ENCODE measurements at places on chromosomes 11 and 22. TPM values are rescaled to one million over a fixed set of nuclear protein-coding genes. Genes with fewer than 3 reads are reported as not detected.

GRCh38 chr22:29055192-29055830, 6.3 kb downstream of the C22orf31 start:
- no peak for DNase-seq

BIK gene
- 0.50 TPM for total RNA-seq

GRCh38 chr11:16194566-16194965, 161.8 kb downstream of the SOX6 start:
- peak; percentile 9 for DNase-seq

DNA sequence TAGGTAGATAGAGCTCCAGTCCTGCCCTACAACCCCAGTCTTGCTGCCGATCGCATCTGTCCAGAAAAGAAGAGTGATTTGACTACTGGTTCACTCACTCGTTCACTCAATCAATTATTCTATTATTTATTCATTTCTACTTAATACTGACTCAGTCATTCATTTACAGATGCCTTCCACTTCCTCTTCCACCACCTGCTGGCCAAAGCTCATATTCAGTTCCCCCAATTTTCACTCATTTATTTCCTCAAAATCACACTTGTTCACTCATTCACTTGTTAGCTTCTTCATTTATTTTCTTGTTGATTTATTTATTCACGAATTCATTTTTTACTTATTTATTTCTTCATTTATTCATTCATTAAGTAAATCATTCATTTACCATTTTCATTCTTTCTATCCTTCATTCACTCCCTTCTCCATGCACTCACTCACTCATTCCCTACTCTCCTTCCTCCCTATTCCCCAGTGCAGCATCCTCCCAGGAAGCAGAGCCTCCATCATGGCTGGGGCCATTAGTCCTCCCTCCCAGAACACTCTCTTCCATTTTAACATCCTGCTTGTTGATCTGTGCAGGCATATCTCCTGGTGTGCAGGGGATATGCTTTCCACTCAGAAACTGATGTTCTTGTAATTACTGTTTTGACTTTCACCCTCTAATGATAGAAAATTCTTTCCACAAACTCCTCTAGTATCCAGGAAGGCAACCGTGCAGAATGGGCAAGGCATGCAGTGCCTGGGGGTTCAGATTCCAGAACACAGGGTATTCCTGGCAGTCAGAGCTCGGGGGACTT, 281.0 kb downstream of the TENM4 start:
- DNase-seq: no peak

DNA sequence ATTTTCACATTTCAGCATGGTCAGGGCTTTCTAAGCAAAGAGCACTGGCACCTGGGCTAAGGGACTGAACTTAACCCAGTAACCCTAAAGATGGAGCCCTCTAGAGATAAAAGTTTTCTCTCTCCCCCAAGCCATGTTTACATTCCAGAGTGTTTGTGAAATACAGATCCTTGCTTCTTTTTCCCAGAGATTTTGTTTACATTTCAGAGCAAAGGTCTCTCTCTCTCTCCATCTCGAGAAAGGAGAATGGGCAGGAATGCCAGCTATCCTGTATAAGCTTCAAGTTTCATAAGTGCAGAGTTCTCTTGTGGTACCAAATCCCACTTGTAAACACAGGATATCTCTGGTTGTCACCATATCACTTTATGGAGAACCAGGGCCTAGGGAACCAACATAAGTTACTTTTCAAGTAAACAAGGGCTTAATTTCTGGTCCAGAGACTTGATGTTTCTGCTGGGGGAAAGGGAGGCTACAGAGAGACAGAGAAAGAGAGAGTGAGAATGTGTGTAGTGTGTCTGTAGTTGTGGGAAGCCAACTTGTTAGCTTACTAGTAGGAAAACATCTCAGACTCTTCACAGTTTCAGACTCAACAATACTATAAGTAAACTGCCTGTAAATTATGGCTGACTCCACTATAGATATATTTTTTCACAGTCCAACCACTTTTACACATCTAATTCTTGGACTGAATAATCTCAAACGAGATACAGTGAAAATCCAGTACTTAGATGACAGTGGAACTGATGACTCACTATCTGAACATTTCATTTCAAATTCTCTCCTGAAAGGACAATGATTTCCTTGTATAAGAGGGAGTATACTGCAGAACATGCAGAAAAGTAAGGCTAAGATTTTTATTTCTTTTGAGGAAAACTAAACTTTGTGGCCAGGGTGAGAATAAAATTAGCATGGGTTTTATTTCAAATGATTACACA, 76.2 kb downstream of the ARHGAP32 start:
- peak; percentile 81 for DNase-seq

DNA sequence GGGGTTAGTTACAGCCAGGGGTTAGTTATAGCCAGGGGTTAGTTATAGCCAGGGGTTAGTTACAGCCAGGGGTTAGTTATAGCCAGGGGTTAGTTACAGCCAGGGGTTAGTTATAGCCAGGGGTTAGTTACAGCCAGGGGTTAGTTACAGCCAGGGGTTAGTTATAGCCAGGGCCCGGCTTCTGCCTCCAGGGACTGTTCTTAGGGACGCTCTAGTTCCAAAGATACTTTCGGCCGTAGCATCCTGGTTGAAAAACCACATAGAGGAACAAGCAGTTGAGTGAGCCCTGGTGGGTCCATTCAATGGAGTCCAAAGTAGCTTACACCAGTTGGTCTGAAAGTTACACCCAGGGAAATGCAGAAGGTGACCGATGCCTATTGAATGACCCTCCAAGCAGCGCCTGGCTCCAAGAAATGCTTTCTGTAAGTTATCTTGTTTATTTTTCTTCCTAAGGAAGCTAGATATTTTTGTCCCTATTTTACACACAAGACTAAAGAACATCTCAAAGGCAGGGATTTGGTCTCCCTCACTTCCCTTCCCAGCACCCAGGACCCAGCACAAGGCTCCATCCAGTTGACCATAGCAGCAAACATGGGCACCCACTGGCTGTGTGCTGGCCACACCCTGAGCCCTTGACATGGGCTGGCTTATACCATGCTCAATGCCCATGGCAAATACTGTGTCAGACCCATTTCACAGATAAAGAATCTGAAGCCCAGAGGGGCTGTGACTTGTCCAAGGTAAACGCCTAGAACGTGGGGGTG, 49.7 kb upstream of the SHISAL1 start:
- no peak for DNase-seq

- no peak for DNase-seq
Observed at GRCh38 chr22:25030636-25031035, 78.1 kb downstream of the KIAA1671 start.

- peak; percentile 33 for DNase-seq
Observed at GRCh38 chr22:32745251-32745995, 56.1 kb upstream of the TIMP3 start.

DNA sequence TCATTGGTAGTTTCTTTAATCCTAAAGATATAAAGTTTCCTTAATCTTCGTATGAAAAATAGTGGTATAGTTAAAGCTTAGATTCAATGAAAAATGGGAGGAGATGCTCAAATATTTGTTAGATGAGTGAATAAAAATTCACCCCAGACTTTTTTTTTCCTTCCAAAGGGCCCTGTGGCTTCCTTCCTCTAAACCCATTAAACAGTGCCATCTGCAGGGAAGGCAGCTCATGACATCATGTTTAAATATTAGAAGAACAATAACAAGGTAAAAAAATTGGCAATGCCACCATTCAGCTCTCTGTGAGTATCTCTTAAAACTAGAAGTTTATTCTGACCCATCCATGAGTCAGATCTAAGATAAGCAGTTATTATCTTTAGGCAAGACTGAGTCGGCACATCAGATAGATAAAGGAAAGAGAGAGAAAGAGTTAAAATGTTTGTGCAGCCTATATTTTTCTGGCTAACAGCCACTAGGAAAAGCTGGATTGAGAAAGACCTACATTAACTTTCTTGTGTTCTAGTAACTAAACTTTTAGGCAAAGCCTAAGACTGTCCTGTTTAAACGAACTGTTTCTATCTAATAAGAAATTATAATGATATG, 19.1 kb upstream of the OOSP1 start:
- DNase-seq: peak; percentile 63

NOX4 gene
- total RNA-seq: 16.6 TPM

- no peak for DNase-seq
Observed at GRCh38 chr11:26997378-26997777, 3.5 kb downstream of the FIBIN start.

GGT1 gene
- 3.7 TPM for total RNA-seq

GRCh38 chr22:36808721-36809344, 8.0 kb downstream of the PVALB start:
- no peak for DNase-seq

UPK3A gene
- not detected for total RNA-seq

DNA sequence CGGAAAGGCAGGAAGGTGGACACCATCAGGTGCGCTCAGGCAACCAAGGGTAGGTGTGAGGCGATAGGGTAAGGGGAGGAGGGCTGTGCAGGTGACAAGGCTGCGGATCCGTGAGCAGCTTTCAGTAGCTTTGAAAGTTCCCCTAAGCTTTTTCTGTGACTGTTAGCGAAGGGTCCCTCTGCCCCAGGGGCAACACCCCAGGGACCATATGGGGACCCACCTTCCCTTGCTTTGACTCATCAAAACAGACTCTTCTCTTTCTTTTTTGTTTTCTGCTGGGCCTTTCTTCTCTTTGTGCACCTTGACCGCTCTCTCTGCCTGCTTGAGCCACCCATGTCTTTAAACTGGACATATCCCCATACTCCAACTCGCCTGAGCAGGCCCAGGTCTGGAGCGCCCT, 136.9 kb downstream of the FEZ1 start:
- DNase-seq: no peak

SYT13 gene
- 0.03 TPM for total RNA-seq

DNA sequence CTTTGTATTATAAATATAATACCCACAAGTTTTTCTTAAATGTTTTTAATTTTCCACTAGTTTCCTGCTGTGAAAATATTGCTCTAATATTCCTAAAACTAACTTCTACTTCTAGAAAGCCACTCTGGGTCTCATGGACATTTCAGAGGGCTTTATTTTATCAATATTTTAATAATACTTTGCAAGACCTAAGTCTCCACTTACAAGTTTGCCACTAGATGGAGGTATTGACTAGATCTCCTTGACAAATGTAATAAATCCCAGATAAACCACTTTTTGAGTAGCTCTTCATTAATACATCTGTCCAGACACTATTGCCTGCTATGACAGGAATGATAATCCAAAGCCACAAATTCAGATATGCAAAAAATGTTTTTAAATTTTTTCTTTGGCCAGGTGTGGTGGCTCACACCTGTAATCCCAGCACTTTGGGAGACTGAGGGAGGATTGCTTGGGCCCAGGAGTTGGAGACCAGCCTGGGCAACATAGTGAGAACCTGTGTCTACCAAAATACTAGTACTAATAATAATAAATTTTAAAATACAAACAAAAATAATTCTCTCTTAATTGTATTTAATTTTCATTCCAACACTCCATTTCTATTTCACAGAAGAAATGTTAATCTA, 3.5 kb upstream of the ACAT1 start:
- peak; percentile 11 for DNase-seq
